ENCODE measurements at places on chromosomes 2 and 18.
A peak's percentile ranks its signal among the peaks of the same experiment; 100 is the strongest.

GRCh38 chr2:120905298-120905697 lies 169.6 kb downstream of the GLI2 start:
- DNase-seq, result no peak

DNA sequence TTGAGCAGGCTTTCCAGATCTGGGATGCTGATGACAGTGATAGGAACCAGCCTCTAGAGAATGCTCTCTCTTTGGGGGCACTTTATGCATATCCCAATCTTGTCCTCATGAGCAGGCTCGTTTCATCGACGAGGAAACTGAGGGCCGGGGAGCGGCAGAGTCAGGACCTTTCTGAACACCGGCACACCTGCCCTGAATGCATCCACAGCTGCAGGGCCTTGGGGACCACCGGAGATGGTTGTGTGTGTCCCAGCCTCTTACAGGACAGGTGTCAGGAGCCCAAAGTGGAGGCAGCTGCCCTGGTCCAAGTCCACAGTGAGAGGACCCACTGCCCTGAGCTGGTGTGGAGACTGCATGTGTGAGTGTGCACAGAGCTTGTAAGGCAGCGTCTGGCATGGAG lies 47.6 kb upstream of the FAHD2A start:
- DNase-seq, result no peak

DNA sequence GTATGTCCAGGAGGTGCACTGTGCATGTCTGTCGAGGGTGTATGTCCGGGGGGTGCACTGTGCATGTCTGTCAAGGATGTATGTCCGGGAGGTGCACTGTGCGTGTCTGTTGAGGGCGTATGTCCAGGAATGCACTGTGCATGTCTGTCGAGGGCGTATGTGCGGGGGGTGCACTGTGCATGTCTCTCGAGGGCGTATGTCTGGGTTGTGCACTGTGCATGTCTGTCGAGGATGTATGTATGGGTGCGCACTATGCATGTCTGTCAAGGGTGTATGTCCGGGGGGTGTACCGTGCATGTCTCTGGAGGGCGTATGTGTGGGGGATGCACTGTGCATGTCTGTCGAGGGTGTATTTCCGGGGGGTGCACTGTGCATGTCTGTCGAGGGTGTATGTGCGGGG lies 249.3 kb upstream of the MYT1L start:
- no peak for DNase-seq

GRCh38 chr2:234252772-234253171 lies 202.3 kb downstream of the SPP2 start:
- DNase-seq, result no peak

GRCh38 chr2:218332920-218333645 lies 23.6 kb upstream of the CATIP start:
- no peak for DNase-seq

DNA sequence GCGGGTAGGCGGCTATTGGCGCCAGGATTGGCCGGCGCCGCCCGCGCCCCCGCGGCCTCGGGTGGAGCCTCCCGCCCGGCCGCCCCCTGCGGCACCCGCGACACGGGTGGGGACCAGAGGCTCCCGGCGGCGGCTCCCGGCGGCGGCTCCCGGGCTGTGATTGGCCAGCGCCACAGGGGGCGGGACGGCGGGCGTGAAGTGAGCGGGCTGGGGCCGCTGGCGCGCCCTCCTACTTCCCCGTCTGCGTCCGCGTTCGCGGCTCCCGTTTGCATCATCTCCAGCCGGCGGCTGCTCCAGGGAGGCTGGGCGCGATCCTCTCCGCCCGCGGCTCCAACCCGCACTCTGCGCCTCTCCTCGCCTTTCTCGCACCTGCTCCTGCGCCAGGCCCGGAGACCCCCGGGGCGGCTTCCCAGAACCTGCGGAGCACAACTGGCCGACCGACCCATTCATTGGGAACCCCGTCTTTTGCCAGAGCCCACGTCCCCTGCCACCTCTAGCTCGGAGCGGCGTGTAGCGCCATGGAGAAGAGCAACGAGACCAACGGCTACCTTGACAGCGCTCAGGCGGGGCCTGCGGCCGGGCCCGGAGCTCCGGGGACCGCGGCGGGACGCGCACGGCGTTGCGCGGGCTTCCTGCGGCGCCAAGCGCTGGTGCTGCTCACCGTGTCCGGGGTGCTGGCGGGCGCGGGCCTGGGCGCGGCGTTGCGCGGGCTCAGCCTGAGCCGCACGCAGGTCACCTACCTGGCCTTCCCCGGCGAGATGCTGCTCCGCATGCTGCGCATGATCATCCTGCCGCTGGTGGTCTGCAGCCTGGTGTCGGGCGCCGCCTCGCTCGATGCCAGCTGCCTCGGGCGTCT lies at the start of gene SLC1A4:
Gene SLC1A4, plus strand, starts transcription at position 274 of the 856 bp plus-strand sequence. Its CDS starts 245 bp downstream, at position 519.
- peak; percentile 57 for DNase-seq

GRCh38 chr18:77346208-77346810 lies 96.7 kb downstream of the GALR1 start:
- no peak for DNase-seq

- no peak for DNase-seq
These were observed 165.0 kb downstream of the ZEB2 start for GRCh38 chr2:144354953-144355352.

DNA sequence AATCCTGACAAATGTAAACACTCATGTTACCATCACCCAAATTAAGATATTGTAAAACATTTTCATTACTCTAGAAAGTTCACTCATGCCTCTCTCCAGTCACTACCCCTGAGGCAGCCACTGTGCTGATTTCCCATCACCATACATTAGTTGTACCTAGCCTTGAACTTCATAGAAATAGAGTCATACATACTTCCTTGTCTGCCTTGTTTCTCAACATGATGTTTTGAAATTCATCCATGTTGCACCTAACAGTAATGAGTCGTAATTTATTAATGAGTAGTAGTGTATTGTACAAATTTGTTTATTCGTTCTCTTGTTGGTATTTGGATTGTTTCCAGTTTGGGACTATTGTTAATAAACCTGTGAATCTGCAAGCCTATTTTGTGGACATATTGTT lies 49.0 kb upstream of the TWSG1 start:
- DNase-seq, result no peak

GRCh38 chr2:147214914-147215313 lies 629.9 kb upstream of the ACVR2A start:
- DNase-seq, result no peak

DNA sequence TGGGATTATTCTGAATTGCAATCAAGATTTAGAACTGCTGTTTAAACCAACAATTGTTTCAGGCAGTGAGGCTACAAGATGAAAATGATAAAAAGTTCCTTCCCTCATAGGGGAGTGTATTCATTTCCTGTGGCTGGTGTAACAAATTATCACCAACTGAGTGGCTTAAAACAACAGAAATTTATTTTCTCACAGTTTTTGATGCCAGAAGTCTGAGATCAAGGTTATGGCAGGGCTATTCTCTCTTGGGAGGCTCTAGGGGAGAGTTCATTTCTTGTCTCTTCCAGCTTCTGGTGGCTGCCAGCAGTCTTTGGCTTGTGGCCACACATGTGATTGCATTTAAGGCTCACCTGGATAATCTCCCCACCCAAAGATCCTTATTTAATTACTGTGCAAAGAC lies 290.5 kb upstream of the ZSWIM2 start:
- DNase-seq, result no peak

GRCh38 chr2:134669731-134670669 lies 48.8 kb downstream of the TMEM163 start:
- DNase-seq, result no peak

GRCh38 chr2:204896146-204896545 lies 350.9 kb downstream of the PARD3B start:
- no peak for DNase-seq

DNA sequence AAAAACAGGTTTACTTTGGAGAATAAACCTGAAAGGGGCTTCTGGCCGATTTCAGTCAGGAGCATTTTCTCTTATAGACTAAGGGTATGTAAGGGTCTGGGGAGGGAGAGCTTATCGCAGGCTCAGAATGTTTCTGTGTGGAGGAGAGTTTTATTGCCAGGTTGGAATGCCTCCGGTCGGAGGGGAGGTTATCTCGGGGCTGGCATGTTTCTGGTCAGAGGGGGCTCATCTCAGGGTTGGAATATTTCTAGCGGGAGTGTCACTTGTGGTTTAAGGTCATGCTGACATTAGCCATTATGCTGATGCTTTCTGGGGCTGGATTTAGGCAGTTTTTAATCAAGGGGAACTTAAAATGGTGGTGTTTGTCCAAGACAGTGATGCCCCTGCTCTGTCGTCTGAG lies 333.6 kb downstream of the METTL4 start:
- DNase-seq, result no peak

GRCh38 chr18:59268721-59269562 lies 4.3 kb downstream of the RAX start:
- no peak for DNase-seq

GRCh38 chr2:85536479-85536878 lies 2.5 kb upstream of the MAT2A start:
- DNase-seq, result no peak

GRCh38 chr18:14025306-14025940 lies 106.8 kb downstream of the ZNF519 start:
- DNase-seq, result no peak

- DNase-seq, result no peak
These were observed 2.7 kb downstream of the TNP1 start for GRCh38 chr2:216857131-216857550.

DNA sequence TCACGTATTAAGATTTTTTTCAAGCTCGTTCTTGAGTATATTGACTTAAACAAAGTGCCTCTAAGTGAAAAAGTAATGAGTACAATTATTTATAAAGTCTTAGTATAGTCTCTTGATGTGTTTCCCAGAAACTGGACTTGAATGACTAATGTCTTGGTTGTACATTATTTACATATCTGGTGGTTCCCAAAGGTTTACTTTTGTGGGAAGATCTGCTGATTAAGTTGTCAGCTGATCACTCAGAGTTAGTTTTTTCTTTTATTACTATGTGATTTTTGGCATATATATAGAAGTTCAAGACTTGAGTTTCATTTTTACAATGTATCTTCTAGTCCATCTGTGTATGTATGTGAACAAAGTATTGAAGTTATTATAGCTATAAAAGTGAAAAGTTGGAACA lies 29.5 kb downstream of the RNF144A start:
- DNase-seq, result no peak

DNA sequence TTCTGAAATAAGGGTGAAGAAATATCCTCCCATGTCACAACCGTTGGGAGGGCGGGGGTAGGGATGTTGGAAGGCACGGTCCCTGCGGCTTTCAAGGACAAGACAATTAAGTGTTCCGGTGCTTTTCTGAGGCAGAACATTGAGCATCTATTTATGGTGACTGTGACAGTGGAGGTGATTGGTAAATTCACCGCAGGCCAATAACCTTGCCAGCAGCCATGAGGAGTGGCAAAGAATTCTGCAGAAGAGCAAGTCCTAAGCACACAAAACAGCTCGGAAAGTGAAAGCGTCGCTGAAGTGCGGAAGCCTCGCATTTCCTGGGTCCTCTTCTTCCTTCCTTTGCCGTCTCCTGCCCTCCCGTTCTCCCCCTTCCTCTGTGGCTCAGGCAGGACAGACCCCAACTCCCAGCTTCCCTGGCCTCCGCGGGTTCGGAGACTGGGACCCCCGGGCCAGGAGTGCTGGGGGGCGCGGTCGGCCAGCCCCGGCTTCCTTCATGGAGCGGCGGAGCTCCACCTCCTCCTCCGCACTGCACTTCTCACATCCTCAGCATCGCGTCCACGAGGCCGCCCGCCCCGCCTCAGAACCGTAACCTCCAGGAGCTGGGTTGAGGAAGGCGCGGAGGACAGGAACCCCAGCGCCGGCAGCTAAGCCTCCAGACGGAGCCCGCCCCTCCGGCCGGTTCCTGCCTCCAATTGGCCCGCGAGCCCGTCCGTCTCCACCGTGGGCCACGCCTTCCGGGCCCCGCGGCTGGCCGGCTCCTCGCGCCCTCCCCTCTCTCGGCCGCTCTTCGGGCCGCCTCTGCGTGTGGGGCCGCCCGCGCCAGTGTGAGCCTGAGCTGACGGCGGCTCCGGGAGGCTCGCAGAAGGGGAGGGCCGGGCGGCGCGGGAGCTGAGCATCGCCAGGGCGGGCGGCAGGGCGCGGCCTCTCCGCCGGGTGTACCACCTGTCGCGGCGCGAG lies at the start of gene ME2:
Gene ME2, plus strand, starts transcription at position 774 of the 957 bp plus-strand sequence. CDS start 16,703 bp downstream, outside the sequence.
- DNase-seq, result peak; percentile 53

DNA sequence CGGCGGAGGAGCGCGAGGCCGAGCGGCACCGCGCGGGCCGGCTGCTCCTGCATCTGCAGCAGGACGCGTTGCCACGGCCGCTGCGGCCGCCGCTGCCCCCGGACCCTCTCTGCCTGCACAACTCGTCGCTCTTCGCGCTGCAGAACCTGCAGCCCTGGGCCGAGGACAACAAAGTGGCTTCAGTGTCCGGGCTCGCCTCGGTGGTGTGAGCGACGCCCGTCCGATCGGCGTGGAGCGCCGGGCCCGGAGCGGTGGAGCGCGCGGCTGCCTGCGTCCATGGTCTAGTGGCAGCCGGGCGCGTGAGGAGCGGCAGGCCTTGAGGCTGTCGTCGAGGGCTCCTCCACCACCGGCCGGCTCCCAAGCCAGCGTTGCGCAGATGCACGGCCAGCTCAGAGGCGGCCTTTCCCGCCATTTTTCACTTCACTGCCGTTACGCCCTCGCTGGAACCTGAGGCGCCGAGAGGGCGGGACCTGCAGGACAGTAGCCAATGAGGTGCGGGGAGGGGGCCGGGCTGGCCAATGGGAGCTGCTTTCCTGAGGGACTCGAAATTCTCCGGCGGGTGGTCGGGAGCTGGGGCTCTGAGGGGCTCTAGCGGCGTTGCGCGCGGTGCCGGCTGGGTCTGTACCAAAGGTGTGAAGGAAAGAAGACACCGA lies 1.9 kb downstream of the TLX2 start:
- DNase-seq, result no peak

DNA sequence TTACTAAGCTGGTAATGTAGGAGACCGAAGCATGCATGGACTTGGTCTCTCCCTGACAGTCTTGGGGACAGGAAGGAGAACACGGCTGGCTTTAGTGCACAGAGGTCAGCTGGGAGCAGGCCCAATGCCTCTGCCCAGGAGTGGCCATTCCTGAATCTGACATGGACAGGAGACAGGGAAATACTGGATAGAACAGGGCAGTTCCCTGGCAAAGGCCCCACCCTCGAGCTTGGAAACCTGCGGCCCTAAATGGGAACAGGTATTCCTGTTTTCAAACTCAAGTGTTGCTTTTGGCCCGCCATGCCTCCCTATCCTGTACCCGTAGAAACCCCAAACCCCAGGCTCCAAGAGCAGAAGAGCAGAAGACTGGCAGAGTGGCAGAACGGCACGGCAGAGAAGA lies 107.4 kb downstream of the ZNF516 start:
- no peak for DNase-seq

DNA sequence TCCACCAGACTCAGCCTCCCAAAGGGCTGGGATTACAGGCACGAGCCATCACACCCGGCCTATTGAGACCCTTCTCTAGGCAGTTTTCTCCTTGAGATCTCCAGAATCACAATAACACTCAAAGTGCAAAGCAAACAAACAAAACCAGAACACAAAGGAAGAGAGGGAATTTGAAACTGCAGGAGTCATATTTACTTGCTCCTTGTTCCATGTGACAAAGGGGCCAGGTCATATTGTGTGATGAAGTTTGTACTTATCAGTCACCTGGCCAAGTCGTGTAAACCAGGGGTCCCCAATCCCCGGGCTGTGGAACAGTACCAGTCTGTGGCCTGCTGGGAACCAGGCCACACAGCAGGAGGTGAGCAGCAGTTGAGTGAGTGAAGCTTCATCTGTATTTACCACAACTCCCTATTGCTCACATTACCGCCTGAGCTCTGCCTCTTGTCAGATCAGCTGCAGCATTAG lies 26.5 kb downstream of the SCYGR8 start:
- no peak for DNase-seq
